ENCODE measurements at places on chromosomes 16 and 17.

DNA sequence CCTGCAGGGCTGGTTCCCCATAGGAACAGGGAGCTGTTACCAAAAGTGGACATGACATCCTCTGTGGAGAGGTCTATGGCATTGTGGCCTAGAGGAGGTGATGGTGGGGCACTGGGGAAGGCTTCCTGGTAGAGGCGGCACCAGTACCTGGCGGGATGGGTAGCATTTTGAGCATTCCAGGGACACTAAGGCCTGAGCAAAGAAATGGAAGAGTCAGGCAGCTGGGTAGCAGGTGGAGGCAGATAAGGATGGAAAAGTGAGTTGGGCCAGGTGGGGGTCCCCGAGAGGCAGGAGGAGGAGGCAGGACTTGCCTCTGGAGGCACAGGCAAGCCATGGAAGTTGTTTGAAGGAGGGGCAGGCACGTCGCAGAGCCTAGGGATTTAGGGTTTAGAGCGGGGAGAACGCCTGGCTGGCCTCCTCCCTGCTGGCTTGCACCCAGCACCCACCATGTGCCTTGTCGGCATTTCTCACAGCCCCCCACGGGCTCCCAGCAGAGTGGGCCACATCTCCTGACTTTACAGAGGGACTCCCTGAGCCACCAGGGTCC, 5.1 kb upstream of the ADCY7 start:
- no peak for DNase-seq

GRCh38 chr16:8492690-8493089, 97.6 kb downstream of the TMEM114 start:
- DNase-seq, result no peak

DNA sequence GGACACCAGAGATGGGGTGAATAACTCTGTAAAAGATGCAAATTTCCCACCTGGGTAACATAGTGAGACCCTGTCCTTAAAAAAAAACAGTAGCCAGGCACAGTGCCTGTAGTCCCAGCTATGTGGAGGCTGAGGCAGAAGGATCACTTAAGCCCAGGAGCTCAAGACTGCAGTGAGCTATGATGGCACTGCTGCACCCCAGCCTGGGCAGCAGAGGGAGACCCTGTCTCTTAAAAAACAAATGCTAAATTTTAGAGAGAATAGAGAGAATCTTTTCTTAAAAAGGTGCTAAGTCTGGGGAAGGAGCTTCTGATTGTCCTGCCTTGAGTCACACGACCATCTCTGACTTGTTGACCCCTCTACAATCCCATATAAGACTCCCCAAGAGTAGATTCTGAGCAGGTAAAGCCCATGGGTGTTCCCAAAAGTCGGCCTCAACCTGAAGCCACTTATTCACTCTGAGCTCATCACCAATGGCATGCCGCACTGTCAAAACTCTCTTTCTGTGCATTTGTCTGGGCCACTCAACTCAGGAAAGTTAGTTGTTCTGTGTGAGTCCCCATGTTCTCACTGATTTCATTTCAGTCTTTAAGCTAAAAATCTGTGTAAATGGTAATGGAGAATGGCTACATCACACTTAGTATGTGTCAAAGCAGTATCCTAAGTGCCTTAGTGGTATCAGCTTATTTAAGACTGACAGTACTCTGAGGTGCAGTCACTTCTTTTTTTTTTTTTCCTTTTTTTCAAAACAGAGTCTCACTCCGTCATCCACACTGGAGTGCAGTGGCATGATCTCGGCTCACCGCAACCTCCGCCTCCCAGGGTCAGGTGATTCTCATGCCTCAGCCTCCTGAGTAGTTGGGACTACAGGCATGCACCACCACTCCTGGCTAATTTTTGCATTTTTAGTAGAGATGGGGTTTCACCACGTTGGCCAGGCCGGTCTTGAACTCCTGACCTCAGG, 41.6 kb downstream of the PRKCB start:
- peak; percentile 22 for DNase-seq

- DNase-seq, result no peak
Measured at GRCh38 chr17:38749223-38750043, 1.3 kb upstream of the PCGF2 start.

- no peak for DNase-seq
Measured at GRCh38 chr17:50831471-50831928, 3.9 kb upstream of the WFIKKN2 start.

GRCh38 chr16:69112285-69113129, 7.1 kb downstream of the HAS3 start:
- no peak for DNase-seq

GRCh38 chr16:116015-116414, 22.5 kb downstream of the NPRL3 start:
- no peak for DNase-seq

Data from CD4-positive, alpha-beta T cell treated with Interleukin-4 for 1 hour (primary cell).